Stimulated activated CD4-positive, alpha-beta T cell treated with anti-CD3 and anti-CD28 coated beads, Interleukin-12 subunit alpha, Interleukin-12 subunit beta, amount 100 ng/mL, for 48 hours (primary cell): ENCODE measurements at places on chromosomes 16 and 17.

DNA sequence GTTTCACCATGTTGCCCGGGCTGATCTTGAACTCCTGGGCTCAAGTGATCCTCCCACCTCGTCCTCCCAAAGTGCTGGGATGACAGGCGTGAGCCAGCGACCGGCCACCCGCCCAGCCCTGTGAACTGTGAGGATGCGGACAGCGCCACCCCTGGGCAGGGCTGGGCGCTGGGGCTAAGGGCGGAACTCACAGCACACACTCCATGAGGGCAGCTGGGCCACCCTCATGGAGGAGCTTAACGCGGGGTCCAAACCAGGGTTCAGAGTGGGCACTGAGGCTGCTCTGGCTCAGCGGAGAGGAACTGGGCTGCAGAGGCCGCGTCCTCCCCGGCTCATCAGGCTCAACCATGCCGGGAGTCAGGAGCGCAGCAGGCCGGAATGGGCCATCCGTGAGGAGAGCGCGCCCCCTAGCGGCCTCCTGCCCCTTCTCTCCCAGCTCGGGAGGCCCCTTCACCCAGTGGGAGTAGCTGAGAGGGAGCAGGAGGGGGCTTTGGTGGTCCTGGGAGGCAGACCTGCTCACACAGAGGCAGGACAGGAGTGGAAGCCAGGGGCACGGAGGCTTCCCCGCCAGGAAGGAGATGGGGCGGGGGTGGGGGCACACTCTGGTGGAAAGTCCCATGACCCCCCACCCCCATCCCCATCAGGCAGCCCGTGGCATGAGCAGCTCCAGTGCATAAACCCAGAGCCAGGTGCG lies 13.8 kb downstream of the CORO7 start:
- DNase-seq: peak; percentile 40

GRCh38 chr16:28623172-28623711 lies 13.4 kb upstream of the SULT1A1 start:
- DNase-seq: peak; percentile 47

DNA sequence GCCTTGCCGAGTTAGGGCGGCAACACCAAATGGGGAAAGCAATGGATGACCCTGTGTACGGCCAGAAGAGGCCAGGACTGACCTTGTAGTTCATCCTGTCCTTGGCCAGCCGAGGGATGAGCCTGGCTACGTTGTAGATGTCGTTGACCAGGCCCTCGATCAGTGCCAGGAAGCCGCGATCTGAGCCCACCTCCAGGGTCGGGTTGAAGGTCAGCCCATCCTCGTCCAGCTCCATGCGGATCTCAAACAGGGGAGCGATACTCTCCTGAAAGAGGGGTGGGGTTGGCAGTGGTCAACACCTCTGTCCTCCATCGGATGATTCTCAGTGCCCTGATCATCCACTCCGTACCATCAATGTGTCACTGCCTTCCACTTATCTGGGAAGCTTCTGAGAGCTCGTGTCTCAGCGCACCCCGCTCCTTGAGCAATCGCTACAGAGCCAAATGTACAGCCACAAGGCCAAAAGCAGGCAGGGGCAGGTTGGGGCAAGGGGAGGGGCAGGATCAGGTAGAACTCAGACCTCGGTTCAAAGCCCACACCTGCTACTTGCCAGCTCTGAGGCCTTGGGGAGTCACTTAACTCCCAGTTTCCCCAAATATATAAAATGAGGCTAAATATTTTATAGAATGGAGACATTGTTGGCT lies 39.9 kb downstream of the DNAH17 start:
- DNase-seq: no peak

- DNase-seq: no peak
These were observed 219.9 kb upstream of the CIBAR2 start for GRCh38 chr16:85332175-85332574.

DNA sequence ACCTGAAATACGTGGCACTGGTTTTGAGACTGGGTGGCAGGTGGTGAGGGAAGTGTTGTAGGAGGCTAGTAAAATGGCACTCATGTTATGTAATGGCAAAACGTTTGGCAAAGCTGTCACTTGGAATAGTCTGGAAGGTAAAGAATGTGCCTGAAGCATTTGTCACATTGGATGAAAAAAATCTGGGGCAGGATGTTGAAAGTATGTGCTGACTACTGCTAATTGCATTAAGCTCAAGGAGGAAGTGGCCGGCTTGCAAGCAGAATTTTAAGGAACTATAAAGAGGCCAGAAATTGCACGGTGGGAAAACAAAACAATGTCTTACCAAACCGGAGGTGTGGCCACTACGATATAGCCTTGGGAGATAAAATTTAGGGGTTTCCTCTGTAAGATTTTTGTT lies 26.6 kb upstream of the NLRP1 start:
- no peak for DNase-seq

DNA sequence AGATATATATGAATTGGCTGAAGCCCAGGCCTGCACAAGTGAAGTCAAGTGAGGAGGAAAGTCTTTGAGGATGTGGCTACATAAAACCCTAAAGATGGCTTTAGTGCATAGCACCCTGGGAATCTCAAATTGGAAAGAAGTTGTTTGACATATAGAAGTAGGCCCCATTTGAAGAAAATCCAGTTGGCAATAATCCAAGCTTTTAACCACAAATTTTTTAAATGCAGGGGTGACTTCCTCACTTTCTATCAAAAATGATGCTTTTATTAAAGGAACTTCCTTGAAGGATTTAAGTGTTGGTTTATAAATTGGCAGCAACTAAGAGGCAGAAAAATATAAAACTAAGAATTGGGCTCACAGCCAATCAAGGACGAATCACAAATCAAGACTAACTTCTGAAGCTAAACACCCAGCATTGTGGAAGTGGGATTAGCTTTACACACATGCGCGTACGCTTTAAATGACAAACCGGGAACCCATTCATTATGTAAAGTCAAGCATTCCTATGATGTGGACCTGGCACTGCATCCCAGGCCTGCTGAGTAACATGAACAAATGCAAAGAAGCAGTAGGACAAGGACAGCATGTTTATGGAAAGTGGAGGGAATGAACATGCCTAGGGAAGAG lies 63.3 kb downstream of the NOG start:
- no peak for DNase-seq

DNA sequence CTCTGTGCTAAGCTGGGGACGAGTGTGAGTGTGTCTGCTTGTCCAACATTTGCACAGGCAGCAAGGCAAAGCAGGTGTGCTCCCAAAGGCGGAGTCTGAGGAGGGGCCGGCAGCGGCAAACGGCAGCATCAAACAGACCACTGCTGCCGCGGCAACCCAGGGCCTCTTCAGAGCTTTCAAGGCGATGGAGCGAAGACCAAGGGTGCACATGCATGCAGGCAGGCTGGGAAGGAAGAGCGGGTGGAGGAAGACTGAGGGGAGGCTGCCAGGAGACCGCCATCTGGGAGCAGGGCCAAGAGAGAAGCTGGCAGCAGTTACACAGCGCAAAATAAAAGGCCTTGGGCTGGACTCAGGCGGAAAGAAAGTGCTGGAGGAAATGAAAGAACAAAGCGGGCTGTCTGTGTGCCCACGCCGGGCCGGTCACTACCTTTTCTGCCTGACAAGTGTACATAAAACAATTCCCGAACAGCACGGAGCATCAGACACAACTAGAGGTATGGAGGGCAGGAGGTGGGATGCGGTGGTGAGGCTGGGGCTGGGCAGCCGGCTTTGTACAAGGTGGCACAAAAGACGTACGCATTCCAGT lies 8.5 kb downstream of the TIMM22 start:
- no peak for DNase-seq

DNA sequence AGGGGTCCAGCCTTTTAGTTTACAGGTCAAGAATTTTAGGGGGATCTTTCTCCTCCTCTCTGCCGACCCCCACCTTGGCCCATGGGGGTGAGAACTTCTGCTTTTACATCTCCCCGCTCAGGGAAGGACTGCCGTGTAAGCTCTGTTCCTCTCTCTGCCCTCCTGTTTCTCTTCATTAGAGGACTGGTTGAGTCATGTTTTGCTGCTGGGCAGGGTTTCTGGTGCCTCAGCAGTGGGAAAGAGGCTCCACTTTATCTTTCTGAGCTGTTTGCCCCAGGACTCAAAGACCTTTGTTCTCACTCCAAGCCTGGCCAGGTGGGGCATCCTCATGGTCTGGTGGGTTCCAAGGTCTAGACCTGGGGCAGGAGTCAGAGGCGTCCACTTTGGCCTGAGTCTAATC lies 93.0 kb downstream of the UTP18 start:
- no peak for DNase-seq

DNA sequence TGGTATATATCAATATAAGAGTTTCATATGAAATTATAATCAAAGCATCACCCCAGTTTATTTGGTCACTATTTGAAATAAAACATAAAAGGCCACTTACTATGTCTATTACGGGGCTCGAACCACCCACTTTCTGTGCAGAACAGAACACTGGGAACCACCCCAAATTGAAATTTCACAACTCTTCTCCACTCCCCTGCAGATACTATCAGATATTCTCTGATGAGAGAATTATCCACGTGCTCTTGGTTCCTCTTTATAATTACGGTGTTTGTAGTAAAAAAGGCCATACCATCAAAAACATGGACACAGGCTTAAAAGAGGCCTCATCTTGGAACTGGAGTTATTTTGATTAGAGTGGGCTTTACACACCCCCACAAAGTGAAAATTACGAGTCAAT lies 82.8 kb downstream of the WDR59 start:
- no peak for DNase-seq

- DNase-seq: no peak
These were observed 399.1 kb upstream of the CDH5 start for GRCh38 chr16:65967376-65967775.

- DNase-seq: no peak
These were observed 418.4 kb upstream of the PMFBP1 start for GRCh38 chr16:72590151-72590937.

- no peak for DNase-seq
These were observed 418.3 kb upstream of the SALL1 start for GRCh38 chr16:51569203-51569931.

DNA sequence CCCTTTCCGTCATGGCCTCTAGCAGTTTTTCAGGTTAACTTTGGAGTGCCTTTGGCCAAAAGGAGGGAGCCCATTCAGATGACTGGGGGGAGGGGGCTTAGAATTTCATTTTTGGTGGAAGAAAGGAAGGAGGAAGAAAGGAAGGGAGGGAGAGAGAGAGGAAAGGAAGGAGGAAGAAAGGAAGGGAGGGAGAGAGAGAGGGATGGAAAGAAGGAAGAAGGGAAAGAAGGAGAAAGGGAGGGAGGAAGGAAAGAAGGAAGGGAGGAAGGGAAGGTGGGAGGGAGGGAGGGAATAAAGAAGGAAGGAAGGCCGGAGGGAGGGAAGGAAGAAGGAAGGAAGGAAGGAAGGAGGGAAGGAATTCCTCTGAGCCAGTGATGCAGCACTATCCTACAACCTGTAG lies 25.7 kb downstream of the MMP15 start:
- DNase-seq: no peak

- DNase-seq: peak; percentile 0
These were observed 451.5 kb upstream of the HSBP1 start for GRCh38 chr16:83356266-83356665.

DNA sequence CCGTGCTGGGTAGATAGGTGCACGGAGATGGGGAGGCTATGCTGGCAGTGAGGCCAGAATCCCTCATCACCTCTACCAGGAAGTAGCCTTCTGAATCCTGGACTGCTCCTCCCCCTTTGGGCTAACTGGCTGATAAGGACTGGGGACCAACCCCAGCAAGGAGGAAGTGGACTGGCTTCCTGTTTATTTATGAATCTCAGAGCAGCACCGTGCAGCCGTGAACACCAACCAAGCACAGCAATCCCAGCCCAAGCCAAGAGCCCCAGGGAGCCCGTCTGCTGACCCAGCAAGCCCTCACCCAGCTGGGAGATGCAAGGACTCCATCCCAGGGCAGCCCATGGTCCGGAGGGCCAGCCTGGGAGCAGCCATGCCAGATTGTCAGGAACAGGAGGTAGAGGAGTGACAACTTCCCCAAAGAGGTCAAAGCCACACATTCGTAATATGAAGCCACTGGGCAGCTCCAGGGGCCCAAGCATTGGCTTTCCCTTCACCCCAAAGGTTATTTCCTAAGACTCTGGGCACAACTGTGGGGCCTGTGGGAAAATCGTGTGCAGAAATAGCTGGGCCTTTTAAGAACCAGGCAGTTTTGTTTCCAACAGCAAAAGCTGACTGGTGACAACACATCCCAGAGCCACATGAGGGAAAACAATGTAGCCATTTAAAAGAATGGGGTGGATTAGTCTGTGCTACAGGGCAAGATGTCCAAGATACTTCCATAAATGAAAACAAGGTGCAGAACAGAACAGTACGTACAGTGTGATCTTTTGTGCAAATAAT lies 23.9 kb downstream of the PHB1 start:
- DNase-seq: no peak

DNA sequence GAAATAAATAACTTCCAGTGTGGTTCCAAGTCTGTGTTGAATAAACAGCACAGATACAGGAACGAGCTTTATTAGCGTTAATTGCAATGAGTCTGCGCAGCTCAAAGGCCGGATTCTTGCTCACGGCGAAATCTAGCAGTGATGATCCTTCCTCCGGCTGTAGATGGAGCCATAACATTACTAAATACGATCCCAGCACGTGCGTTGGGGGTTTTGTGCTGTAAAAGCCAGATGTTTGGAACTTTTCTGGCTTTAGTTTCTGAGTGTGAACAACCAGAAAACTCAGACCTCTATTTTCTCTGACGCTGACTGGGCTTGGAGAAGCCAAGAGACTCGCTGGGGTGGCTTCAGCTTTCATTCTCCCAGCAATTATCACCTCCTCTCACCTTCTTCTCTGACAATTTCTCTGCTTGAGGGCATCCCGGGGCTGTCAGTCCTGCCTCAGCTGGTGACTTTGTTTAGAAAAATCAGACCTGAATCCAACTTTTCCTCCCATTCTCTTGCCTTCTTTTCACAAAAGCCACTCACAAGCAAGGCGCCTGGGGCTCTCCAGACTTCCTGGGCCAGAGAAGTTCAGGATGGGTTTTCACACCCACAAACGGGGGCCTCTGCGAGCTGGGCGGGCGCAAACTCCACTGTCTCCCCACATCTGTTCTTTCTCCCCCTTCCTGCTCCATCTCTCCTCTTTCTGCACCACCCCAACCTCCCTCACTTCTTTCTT lies 47.1 kb upstream of the AKTIP start:
- peak; percentile 39 for DNase-seq

- no peak for DNase-seq
These were observed 3.8 kb upstream of the TMEM220 start for GRCh38 chr17:10733666-10734065.

GRCh38 chr17:7530023-7530900 lies 18.6 kb upstream of the TNFSF12 start:
- no peak for DNase-seq

DNA sequence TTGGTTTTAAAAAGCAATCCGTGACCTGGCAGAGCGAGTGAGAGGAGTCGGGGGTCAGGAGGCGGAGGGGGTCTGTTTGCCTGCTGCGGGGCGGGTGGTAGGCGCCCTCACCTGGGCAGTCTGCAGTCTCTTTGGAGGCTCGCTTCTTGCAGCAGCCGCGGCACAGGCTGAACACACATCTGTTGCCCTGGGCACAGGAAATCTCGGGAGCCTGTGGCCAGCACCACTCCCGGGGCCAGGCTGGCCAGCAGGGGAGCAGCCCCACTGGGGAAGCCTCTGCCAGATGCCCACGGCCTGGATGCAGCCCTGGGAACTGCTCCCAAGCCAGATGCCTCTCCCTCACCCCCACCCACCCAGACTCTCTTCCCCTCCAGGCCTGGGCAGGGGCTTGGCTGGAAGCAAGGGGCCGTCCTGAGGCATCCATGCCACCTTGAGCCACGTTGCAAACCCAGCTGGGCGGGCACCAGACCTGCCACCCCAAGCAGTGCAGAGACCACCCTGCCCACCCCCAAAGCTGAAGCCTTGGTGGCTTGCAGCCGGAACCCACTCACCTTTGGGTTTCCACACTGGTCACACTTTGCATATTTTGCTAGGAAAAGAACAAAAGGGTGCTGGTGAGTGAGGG lies 6.6 kb downstream of the GPS1 start:
- DNase-seq: no peak
